Tibial artery (tissue), 4 donors: ENCODE measurements at places on chromosomes 13 and 19.
A peak's percentile ranks its signal among the peaks of the same experiment; 100 is the strongest.

DNA sequence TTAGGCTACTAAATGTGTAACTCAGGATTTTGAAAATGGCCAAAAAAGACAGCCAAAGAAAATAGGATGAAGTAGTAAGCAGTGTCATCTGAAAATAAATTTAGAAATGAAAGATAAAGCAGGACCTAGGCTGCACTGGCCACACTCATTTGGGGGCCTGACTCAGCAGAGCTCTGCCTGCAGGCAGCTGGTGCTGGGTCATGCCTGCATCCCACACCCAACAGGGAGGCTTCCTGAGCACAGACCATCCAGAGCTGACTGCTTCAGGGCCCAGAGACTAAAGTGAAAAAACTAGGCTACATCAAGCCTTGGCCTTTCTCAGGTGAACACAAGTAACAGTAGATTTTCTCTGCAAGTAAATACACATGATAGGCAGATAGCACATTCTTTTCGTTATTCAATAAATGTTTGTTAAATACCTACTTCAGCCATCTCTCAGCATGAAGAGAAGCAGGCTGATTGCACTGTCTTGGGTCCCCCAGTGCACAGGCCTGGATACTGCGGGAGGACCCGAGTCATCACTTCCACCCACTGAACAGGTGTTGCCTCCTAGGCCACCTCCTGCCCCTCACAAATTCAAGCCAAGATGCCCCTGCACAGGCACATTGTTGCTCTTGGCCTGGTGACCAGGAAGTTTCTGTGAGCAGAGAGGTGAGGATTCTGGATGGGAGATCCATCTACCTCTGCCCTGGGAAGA lies 284.0 kb downstream of the OXGR1 start:
- H3K27ac ChIP-seq, result no peak overlapping the region
- H3K36me3 ChIP-seq, result no peaks in the 10 kb centered on the region
- H3K27me3 ChIP-seq, result no peaks in the 10 kb centered on the region
- DNase-seq, result no peak

- H3K27ac ChIP-seq, result no peak overlapping the region
- no peaks in the 10 kb centered on the region for H3K4me1 ChIP-seq
- no peak overlapping the region for H3K4me3 ChIP-seq
- H3K27me3 ChIP-seq, result no peaks in the 10 kb centered on the region
- no peaks in the 10 kb centered on the region for H3K36me3 ChIP-seq
Measured at GRCh38 chr13:26067601-26068000, 15.8 kb upstream of the SHISA2 start.

DNA sequence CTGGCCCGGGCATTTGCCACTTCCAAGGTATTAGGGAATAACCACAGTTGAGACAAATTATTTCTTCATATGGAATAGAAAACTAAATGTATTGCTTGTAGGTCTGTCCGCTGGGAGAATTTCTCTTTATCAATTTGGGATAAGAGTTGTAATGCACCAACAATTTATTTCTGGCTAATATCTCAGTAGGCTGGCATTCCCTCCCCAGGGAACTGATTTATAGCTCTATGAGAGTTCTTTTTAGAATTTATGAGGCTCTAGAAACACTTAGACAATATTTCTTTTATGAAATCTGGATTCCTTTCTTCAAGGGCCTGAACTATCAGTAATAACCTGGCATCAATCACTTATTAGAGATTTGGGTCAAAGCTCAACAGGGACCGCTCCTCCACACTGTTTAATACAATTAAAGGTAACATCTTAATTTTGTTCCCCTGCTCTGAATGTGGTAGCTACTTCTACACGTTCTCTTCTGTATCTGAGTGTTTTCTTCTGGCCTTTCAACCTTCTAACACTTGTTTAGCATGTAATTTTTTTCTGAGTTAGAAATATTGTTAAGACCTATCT lies 857.4 kb upstream of the PRR20A start:
- no peak for DNase-seq
- H3K27me3 ChIP-seq, result no peaks in the 10 kb centered on the region
- H3K36me3 ChIP-seq, result no peaks in the 10 kb centered on the region
- H3K4me3 ChIP-seq, result no peak overlapping the region

GRCh38 chr13:99548448-99548847 lies 47.2 kb downstream of the TM9SF2 start:
- peaks cover 93% of the 10 kb centered on the region for H3K36me3 ChIP-seq
- no peak for DNase-seq
- H3K27me3 ChIP-seq, result no peaks in the 10 kb centered on the region
- no peak overlapping the region for H3K4me3 ChIP-seq

DNA sequence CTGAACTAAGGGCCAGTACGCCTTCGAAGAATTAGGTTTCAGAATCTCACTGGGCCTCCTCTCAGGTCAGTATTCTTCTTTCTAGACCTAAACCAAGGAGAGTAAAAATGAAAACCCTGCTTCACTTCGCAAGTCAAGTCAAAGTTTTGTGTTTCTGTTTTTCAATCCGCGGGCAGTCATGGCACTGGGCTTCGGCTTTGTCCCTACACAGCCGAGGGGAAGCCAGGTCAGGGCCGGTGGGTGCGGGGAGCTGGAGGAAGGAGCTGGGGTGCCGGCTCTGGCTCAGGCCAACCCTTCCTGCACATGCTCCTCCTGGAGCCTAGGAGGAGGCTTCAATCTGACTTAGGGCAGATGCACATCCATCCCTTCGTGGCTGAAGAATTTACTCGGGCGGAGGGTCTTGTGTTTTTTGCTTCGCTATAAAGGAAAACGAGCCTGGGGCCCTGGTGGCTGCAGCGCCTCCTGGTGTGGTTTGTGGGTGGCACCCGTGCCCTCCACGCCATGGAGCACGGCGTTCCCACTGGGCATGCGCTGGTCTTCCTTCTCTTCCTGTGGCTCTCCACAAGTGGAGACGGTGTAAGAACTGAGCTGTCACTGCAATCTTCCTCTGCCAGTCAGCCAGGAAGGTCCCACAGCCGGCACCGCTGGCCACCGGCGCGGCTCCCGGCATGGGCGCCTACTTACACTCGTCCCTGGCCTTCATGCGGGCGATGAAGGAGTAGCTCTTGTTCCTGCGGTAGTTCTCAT lies 22.5 kb downstream of the C19orf44 start:
- peaks cover 87% of the 10 kb centered on the region for H3K36me3 ChIP-seq
- H3K4me1 ChIP-seq, result no peaks in the 10 kb centered on the region
- DNase-seq, result no peak
- no peak overlapping the region for H3K4me3 ChIP-seq
- no peaks in the 10 kb centered on the region for H3K27me3 ChIP-seq

GRCh38 chr19:35247526-35248309 lies 1.1 kb upstream of the LSR start:
- peak overlapping the region; percentile 52 for H3K4me3 ChIP-seq
- H3K27ac ChIP-seq, result peak overlapping the region; percentile 42
- no peaks in the 10 kb centered on the region for H3K36me3 ChIP-seq
- no peaks in the 10 kb centered on the region for H3K4me1 ChIP-seq
- DNase-seq, result no peak

DNA sequence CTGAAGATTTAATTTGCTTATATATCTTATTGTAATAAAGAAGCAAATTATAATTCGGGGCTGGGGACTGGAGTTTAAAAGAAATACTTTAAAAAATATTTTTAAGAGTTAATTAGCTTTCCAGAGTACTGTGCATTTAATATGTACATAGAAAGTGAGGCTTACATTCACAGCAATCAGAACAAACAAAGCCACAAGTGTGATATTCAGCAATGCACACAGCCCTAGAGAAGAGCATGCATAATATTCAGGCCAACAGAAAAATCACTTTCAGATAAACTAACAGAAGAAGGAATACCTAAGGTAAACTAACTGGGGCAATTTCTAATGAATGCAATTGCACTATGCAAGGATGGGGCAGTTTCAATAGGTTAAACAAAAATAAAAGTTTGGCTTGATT lies 241.8 kb downstream of the GPC6 start:
- no peak for DNase-seq
- H3K27me3 ChIP-seq, result no peaks in the 10 kb centered on the region
- H3K36me3 ChIP-seq, result no peaks in the 10 kb centered on the region
- H3K27ac ChIP-seq, result no peak overlapping the region
- no peak overlapping the region for H3K4me3 ChIP-seq
